ENCODE measurements at places on chromosomes 5 and 9.

GRCh38 chr9:14107977-14108376, 206.0 kb downstream of the NFIB start:
- DNase-seq, result no peak

- no peak for DNase-seq
These were observed 196.6 kb downstream of the PAPPA start for GRCh38 chr9:116350213-116350612.

DNA sequence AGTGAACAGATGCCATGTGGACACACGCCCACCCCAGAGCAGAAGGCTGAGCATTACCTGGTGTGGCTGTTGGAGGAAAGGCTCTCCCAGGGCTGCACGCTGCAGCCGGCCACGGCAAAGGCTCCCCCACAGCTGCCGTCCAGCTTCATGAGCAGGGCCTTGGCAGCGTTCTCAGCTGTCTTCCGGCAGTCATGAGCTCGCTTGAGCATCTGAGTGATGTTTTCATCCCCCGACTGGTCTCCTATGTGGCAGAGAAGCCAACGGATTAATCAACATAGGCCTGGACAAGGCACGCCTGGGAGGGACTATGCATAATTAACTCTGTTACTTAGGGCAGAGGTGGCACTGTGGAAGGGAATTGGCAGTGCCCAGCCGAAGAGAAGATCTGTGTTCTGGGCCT, 87.3 kb downstream of the DCP2 start:
- DNase-seq, result no peak

- no peak for DNase-seq
These were observed 5.5 kb downstream of the CDC26 start for GRCh38 chr9:113269871-113270270.

DNA sequence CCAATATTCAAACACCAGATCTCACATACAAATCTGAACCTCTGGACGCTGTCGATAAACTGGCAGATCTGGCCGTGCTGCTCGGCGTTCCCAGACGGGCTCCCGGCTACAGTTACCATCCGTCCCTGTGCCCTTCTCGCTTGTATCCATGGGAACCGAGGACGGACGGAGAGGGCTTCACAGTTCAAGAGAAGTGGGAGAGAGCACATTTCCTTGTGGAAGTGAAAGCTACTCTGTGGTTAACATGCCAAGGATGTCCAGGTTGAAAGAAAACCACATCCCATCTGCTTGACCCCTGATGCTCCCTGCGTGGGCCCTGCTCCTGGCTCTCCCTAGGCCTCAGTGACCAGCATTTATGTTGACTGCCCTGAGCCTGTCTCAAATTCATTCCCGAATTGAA, 6.3 kb upstream of the DBN1 start:
- peak; percentile 57 for DNase-seq

DNA sequence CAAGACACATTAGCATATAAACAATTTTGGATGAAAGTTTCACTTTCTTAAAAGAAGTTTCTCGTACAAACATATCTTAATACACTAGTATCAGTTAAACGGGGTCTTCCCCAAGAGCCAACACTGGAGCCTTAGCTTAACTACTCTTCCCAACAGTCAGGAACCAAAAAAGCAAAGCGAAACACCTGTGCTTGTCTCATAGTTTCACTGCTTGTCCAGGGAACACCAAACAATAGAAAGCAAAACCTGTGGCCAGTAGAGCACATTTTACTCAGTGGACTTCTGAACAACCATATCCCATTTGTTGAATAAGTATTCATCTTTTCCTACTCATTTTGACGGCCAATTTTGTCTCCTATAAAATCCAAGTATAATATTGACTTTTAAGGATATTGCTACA, 391.4 kb downstream of the ELAVL2 start:
- DNase-seq, result no peak
